CD8-positive, alpha-beta T cell (primary cell): ENCODE measurements at places on chromosomes 6 and 20. TPM values are rescaled to one million over a fixed set of nuclear protein-coding genes. Genes with fewer than 3 reads are reported as not detected.
A peak's percentile ranks its signal among the peaks of the same experiment; 100 is the strongest.

DNA sequence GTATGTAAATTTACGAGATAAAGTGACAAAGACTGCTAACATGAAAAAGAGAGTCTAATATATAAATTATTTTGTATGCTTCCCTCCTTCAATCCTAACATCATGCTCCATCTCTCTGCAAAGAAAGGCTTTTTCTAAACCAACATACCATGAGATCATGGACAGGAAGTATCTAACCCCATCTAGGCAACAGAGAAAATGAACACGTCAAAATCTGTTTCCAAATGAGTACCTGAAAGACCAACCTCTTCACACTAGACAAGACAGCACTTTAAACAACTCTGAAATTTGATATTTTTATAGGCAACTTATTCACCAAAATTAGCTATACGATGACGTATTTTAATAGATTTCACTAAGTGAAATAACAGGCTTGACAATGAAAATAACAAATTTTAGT is 54.6 kb downstream of the MAN1A1 start:
- no peak for DNase-seq

GRCh38 chr6:33880104-33880678 is 76.4 kb upstream of the MLN start:
- DNase-seq = no peak

DNA sequence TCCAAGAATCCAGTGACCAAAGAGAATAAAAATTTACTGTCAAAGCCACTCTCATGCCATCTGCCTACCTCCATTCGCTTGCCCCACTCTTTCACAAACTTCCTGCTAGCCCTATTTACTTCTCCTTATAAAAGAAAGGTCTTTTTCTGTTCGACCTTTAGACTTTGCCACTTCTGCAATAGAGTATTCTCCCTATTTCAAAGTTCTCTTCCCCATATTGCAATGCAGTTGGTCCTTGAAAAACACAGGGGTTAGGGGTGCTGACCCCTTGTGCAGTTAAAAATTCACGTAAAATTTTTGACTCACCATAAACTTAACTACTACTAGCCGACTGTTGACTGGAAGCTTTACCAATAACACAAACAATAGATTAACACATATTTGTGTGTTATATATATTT is 15.0 kb downstream of the CCN2 start:
- DNase-seq = no peak

DNA sequence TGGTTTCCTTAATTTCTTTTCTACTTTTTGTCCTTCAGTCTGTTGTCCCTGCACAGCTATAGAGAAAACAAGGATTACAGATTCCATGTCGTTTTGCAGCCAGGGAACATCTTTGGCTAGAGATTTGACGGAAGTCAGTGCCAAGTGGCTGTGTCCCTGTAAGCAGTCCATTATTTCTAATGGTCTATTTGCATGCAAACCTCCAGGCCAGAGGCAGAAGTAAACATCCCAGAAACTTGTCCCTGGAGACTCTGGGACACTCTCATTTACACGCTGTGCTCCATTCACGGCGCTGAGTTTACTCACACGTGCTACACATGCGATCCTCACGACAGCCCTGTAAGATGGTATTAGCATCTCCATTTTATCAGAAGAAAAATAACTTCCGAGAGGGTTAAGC is 355.5 kb downstream of the PRKN start:
- DNase-seq = no peak

GRCh38 chr6:56459030-56459805 is 183.5 kb downstream of the DST start:
- no peak for DNase-seq

- no peak for DNase-seq
Observed at GRCh38 chr6:126312013-126312665, 27.8 kb upstream of the CENPW start.

DNA sequence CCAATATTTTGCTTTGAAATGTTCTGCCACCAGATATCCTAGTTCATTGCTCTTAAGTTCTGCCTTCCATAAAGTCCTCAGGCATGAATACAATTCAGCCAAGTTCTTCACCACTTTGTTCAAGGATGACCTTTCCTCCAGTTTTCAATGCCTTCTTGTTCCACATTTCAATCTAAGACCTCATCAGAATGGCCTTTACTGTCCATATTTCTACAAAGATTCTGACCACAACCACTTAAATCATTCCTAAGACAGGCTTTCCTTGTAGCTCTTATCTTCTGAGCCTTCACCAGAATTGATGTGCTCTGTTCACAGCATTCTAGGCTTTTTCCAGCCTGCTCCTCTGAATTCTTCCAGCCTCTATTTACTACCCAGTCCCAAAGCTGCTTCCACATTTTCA is 319.0 kb downstream of the HACE1 start:
- no peak for DNase-seq

DNA sequence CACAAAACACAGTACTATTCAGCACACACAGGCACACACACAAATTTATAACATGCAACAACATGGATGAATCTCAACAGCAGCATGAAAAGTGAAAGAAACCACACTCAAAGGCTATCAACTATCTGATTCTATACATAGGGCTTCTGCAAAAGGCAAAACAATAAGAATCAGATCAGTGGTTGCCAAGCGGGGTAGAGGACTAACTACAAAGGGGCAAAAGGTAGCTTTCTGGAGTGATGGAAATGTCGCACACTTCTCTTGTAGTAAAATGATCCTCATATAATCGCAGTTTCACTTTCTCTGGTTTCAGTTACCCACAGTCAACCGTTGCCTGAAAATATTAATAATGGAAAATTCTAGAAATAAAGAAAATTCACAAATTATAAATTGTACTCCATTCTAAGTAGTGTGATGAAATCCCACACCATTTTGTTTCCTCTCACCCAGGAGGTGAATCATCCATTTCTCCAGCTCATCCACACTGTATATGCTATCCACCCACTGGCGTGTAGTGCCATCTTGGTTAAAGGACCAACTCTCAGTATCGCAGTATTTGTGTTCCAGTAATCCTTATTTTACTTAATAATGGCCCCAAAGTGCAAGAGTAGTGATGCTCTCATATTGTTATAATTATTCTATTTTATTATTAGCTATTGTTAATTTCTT is 12.8 kb upstream of the PLN start:
- DNase-seq = no peak

DNA sequence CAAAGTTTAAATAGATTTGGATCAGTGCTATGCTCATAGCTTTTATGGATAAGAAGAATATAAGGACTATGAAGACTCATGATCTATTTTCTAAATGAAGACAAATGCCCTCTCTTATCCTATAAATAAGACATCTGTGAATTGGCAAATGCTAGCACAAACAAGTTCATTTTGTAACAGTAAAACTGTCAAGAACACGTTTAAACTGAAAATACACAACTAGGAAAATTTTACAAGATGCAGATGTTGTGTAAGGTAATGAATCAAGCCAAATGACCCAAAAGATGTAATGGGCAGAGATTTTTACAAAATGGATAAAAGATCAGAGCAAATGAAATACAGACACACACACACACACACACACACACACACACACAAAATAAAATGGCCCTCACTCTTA is 180.5 kb downstream of the MOXD1 start:
- DNase-seq = no peak

GRCh38 chr6:87675004-87675681 is 26.9 kb downstream of the AKIRIN2 start:
- no peak for DNase-seq

GRCh38 chr6:35311390-35312075 is 13.9 kb downstream of the DEF6 start:
- DNase-seq = peak; percentile 72

OR12D3 gene
- not detected for total RNA-seq

BNIP5 gene
- total RNA-seq = not detected

HNF4A gene
- total RNA-seq = not detected

HTR1B gene
- total RNA-seq = not detected

ERVFRD-1 gene
- not detected for total RNA-seq

CAP2 gene
- not detected for total RNA-seq
